ENCODE measurements at places on chromosomes 16 and 17. TPM values are rescaled to one million over a fixed set of nuclear protein-coding genes. Genes with fewer than 3 reads are reported as not detected.
A peak's percentile ranks its signal among the peaks of the same experiment; 100 is the strongest.

The KRT39 gene
- not detected for total RNA-seq

The AARSD1 gene
- 17.8 TPM for total RNA-seq

- no peak for DNase-seq
- no peaks in the 10 kb centered on the region for H3K36me3 ChIP-seq
- H3K27ac ChIP-seq, result no peak overlapping the region
- peaks cover 36% of the 10 kb centered on the region for H3K4me1 ChIP-seq
- H3K4me3 ChIP-seq, result no peak overlapping the region
- H3K27me3 ChIP-seq, result no peaks in the 10 kb centered on the region
These were observed 30.7 kb downstream of the CCR7 start for GRCh38 chr17:40534371-40535189.

The DOC2B gene
- 1.0 TPM for total RNA-seq

- H3K27me3 ChIP-seq, result no peaks in the 10 kb centered on the region
- H3K4me1 ChIP-seq, result no peaks in the 10 kb centered on the region
- no peak overlapping the region for H3K27ac ChIP-seq
- H3K4me3 ChIP-seq, result no peak overlapping the region
These were observed 357.2 kb upstream of the TNRC6C start for GRCh38 chr17:77601054-77601979.

DNA sequence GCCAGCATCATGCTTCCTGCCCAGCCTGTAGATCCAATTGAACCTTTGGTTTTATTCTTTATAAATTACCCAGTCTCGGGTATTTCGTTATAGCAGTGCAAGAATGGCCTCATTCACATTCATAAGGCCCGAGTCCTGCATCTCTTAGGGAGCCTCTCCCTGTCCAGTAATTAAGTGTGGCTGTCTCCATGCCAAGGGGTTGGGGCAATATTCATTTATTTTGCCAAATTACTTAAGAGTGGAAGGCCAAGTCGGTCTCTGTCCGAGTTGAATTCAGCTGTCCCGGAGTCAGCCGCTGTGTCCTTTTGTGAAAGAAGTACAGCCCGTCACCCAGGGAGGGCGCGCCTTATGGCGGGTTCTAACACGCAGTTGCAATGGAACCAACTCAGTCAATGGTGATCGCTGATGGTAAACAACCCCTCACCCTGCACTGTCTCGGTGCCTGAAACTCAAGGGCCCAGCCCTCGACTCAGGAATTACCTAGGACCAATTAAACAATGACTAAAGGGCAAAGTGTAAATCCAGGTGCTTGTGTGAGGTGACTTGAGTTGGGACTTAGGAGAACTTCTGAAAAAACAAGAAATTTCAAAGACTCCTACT is 22.2 kb downstream of the KIAA0513 start:
- no peak overlapping the region for H3K4me3 ChIP-seq
- DNase-seq, result no peak
- no peaks in the 10 kb centered on the region for H3K36me3 ChIP-seq
- H3K4me1 ChIP-seq, result no peaks in the 10 kb centered on the region
- H3K27ac ChIP-seq, result no peak overlapping the region

- no peaks in the 10 kb centered on the region for H3K27me3 ChIP-seq
- H3K4me3 ChIP-seq, result peak overlapping the region; percentile 33
- no peaks in the 10 kb centered on the region for H3K36me3 ChIP-seq
- peaks cover 46% of the 10 kb centered on the region for H3K4me1 ChIP-seq
These were observed 78.1 kb upstream of the TOB1 start for GRCh38 chr17:50944054-50944901.

The SOCS1 gene
- 10.9 TPM for total RNA-seq

- H3K4me1 ChIP-seq, result peaks cover 22% of the 10 kb centered on the region
- peak overlapping the region; percentile 68 for H3K27ac ChIP-seq
- H3K4me3 ChIP-seq, result no peak overlapping the region
- no peak for DNase-seq
- H3K36me3 ChIP-seq, result no peaks in the 10 kb centered on the region
- no peaks in the 10 kb centered on the region for H3K27me3 ChIP-seq
These were observed 9.0 kb upstream of the ZNF689 start for GRCh38 chr16:30619202-30619601.

The HCRT gene
- total RNA-seq, result not detected

- no peak overlapping the region for H3K4me3 ChIP-seq
- no peak for DNase-seq
- H3K4me1 ChIP-seq, result no peaks in the 10 kb centered on the region
- peaks cover 6% of the 10 kb centered on the region for H3K27me3 ChIP-seq
- no peaks in the 10 kb centered on the region for H3K36me3 ChIP-seq
- no peak overlapping the region for H3K27ac ChIP-seq
These were observed 219.3 kb downstream of the XYLT1 start for GRCh38 chr16:17251496-17251895.

DNA sequence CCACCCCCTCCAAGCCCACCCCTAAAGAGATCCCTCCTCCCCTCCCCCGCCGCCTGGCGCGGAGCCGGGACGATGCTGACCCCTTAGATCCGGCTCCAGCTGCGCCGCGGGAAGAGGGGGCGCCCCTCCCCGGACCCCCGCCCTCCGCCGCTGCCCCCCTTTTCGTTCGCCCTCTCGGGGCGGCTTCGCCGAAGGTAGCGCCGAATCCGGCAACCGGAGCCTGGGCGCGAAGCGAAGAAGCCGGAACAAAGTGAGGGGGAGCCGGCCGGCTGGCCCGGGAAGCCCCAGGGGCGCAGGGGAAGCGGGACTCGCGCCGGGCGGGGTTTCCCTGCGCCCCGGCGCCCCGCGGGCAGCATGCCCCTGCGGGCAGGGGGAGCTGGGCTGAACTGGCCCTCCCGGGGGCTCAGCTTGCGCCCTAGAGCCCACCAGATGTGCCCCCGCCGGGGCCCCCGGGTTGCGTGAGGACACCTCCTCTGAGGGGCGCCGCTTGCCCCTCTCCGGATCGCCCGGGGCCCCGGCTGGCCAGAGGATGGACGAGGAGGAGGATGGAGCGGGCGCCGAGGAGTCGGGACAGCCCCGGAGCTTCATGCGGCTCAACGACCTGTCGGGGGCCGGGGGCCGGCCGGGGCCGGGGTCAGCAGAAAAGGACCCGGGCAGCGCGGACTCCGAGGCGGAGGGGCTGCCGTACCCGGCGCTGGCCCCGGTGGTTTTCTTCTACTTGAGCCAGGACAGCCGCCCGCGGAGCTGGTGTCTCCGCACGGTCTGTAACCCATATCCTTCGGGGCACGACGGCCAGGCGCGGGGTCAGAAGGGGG is 623 bp downstream of the CACNA1G start:
- H3K4me1 ChIP-seq, result peaks cover 19% of the 10 kb centered on the region
- no peak overlapping the region for H3K27ac ChIP-seq
- DNase-seq, result no peak
- H3K4me3 ChIP-seq, result peak overlapping the region; percentile 49
- no peaks in the 10 kb centered on the region for H3K36me3 ChIP-seq

DNA sequence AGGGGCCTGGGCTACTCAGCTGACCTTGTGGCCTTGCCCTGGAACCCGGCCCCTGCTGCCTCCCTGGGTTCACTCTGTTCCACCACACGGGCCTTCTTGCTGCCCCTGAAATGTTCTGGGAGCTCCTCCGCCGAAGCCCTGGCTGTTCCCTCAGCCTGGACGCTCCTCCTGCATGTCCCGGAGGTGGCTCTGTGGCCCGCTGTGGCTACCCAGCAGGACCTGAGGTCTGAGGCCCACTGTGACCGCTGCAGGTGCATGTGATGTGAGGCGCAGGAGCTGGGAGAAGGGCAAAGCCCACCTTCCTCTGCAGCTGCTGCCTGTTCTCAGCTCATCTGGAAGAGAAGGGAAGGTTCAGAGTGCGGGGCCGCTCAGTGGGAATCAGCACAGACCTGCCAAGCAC is 38.9 kb upstream of the ACSF3 start:
- H3K27ac ChIP-seq, result no peak overlapping the region
- no peaks in the 10 kb centered on the region for H3K36me3 ChIP-seq
- no peak overlapping the region for H3K4me3 ChIP-seq
- H3K4me1 ChIP-seq, result no peaks in the 10 kb centered on the region
- no peak for DNase-seq
- no peaks in the 10 kb centered on the region for H3K27me3 ChIP-seq

DNA sequence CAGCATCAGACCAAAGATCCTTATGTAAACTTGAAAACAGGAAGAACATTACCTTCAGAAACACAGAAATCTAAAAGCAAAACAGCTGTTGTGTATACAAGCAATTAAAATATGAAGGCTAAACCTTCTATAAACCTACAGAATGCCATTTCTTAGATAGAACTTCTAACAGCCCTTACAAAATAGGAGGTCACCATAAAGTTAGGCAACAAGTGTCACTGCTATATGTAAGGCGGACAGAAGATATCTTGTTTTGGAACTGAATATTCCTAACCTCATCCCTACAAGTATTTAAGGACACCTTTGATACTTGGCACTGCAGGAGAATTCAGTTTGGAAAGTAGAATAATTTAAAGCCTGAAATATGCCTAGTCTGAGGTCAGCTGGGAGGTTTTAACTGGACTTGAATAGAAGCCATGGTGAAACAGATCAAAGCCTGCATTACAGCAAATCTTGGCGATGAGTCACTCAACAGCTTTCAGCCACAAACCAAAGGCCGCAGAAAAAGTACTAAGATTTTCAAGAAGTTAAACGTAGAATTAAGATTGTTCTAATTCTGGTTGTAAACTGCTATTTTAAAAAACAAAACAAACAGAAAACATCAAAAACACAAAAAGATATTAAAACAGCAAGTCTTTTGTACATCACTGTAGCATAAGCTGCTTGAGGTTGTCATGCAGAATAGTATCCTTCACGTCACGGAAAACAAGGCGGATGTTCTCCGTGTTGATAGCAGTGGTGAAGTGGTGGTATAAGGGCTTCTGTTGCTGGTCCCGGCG is 42.7 kb downstream of the GNA13 start:
- H3K4me3 ChIP-seq, result no peak overlapping the region
- no peaks in the 10 kb centered on the region for H3K36me3 ChIP-seq
- no peaks in the 10 kb centered on the region for H3K27me3 ChIP-seq
- no peak overlapping the region for H3K27ac ChIP-seq
- peaks cover 27% of the 10 kb centered on the region for H3K4me1 ChIP-seq
- DNase-seq, result no peak

GRCh38 chr16:81519301-81520150 is 74.9 kb downstream of the CMIP start:
- no peak overlapping the region for H3K4me3 ChIP-seq
- H3K4me1 ChIP-seq, result peaks cover 8% of the 10 kb centered on the region
- H3K36me3 ChIP-seq, result peaks cover 2% of the 10 kb centered on the region
- no peak for DNase-seq

- H3K4me1 ChIP-seq, result no peaks in the 10 kb centered on the region
- peak; percentile 73 for DNase-seq
- H3K36me3 ChIP-seq, result no peaks in the 10 kb centered on the region
- no peak within 1 kb of the TSS for H3K27ac ChIP-seq
These were observed at the start of gene TEKT1 for GRCh38 chr17:6831661-6832263. TSS of gene TEKT1 (minus strand) at chr17:6831729. CDS start at chr17:6830376, 1,353 bp downstream.

- H3K27ac ChIP-seq, result no peak overlapping the region
- DNase-seq, result no peak
- no peak overlapping the region for H3K4me3 ChIP-seq
- H3K27me3 ChIP-seq, result no peaks in the 10 kb centered on the region
These were observed 26.0 kb downstream of the ZDHHC7 start for GRCh38 chr16:84985079-84986065.

Data from liver (tissue), 10 donors.